ENCODE measurements at places on chromosomes 16 and 17.

DNA sequence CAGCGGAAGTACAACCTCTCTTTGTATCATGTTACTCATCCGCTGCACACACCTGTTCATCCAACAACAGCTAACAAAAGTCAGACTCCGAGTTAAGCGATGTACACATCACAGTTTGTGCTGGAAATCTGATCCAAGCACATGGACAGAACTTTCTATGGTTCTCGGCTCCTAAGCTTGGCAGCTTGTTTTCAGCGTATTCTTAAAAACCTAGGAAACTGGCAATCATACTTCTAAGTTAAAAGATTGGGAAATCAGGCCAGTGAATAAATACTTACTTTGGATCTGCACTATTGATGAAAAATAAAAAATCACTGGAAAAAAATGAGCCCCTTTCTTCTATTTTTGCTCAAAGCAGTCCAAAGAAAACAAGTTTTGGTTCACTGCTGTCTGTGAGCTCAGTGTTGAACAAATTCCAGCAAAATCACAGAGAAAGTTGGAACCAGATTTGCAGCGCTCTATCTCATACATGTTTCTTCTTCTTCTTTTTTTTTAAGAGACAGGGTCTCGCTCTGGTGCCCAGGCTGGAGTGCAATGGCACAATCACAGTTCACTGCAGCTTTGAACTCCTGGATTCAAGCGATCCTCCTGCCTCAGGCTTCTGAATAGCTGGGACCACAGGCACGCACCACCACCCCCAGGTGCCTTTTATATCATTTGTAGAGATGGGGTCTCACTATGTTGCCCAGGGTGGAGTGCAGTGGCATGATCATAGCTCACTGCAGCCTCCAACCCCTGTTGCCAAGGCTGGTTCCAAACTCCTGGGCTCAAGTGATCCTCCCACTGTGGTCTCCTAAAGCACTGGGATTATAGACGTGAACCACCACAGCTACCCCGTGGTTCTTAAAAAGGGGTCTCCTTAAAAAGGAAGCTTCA is 71.6 kb upstream of the CREBBP start:
- DNase-seq: no peak

GRCh38 chr16:26120729-26121128 is 429.0 kb downstream of the HS3ST4 start:
- no peak for DNase-seq

DNA sequence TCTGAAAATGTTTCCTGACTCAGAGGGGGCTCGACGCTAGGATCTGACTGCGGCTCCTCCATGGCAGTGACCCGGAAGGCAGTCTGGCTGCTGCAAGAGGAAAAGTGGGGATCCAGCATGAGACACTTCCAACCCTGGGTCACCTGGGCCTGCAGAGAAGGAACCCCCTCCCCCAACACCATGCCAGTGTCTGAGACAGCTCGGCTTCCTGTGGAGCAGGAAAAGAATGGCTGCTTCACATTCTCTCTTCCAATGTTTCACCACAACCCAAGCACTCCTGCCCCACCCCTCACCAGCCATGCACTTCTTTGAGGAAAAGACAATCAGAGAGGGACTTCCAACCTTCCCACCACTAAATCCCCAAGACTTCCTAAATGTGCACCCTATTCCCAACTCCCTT is 10.8 kb downstream of the TP53 start:
- DNase-seq: no peak

DNA sequence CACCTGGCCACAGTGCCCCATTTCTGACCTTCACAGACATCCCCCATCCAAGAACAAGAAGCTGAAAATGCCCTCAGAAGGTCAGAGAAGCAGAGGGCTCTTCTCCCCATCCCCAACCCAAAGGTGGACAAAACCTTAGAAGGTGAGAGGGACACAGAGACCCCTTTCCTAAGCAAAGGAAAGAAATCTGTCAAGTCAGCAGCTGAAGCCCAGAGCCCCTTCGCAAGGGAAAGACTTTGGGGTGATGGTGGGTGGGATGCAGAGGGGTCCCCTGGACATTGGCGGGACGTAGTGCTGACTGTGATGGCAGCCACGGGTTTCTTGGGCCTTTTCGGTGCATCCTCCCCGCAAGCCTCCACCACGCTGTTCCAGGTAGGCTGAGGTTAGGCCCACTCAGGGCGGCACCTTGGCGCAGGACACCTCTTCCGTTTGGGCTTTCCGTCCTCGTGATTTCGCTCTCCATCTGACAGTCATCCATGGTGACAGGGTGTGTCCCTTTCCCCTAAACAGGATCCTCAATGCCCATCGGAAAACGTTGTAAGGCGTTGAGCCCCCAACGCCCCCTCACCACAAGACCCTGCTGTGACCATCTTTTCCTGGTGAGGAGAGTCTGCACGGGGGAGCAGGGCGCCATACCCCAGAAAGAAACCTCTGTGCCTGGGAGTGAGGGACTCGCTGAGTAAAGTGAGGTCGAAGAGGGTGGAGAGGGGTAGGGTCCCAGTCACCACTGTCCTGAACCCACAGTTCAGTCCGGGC is 10.7 kb upstream of the GSDMA start:
- no peak for DNase-seq

All from iPS DF 6.9 (cell line).